Left ventricle myocardium inferior (tissue), 1 donor: ENCODE measurements at places on chromosomes 11 and 22. TPM values are rescaled to one million over a fixed set of nuclear protein-coding genes. Genes with fewer than 3 reads are reported as not detected.

GRCh38 chr11:7639643-7640025, 33.7 kb downstream of the CYB5R2 start:
- H3K4me3 ChIP-seq = no peak overlapping the region
- no peak overlapping the region for H3K27ac ChIP-seq
- peaks cover 70% of the 10 kb centered on the region for H3K36me3 ChIP-seq
- H3K4me1 ChIP-seq = peaks cover 29% of the 10 kb centered on the region

- no peaks in the 10 kb centered on the region for H3K27me3 ChIP-seq
- no peaks in the 10 kb centered on the region for H3K4me1 ChIP-seq
- H3K27ac ChIP-seq = no peak overlapping the region
- no peak for DNase-seq
- H3K36me3 ChIP-seq = no peaks in the 10 kb centered on the region
Observed at GRCh38 chr11:93033093-93033492, 63.6 kb downstream of the MTNR1B start.

DNA sequence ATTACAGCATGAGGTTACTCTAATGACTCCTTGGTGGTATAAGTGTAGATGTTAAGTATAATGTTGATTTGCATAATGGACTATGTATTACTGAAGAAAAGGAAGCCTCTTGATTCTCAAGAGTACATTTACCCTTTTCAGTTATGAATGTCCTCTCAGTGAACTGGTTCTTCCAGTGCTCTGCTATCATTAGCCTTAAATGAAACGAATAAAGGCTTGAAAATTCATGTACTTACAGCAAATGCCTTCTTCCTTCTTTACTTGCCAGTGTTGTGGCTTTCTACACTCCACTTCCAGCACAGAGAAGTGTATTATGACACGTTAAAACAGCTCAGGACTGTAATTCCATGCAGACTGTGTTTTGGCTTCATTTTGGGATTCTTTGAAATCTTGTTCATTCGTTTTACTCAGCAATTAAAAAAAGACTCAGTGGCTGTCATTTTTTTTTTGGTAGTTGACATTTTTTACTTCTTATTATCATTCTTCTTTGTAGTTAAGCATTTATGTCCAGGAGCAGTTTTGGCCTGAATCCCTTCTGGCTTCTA, 96.9 kb downstream of the MTMR3 start:
- H3K4me3 ChIP-seq = no peak overlapping the region
- no peaks in the 10 kb centered on the region for H3K27me3 ChIP-seq
- H3K4me1 ChIP-seq = peaks cover 19% of the 10 kb centered on the region
- no peak for DNase-seq

GALNT18 gene
- total RNA-seq = 24.4 TPM

DNA sequence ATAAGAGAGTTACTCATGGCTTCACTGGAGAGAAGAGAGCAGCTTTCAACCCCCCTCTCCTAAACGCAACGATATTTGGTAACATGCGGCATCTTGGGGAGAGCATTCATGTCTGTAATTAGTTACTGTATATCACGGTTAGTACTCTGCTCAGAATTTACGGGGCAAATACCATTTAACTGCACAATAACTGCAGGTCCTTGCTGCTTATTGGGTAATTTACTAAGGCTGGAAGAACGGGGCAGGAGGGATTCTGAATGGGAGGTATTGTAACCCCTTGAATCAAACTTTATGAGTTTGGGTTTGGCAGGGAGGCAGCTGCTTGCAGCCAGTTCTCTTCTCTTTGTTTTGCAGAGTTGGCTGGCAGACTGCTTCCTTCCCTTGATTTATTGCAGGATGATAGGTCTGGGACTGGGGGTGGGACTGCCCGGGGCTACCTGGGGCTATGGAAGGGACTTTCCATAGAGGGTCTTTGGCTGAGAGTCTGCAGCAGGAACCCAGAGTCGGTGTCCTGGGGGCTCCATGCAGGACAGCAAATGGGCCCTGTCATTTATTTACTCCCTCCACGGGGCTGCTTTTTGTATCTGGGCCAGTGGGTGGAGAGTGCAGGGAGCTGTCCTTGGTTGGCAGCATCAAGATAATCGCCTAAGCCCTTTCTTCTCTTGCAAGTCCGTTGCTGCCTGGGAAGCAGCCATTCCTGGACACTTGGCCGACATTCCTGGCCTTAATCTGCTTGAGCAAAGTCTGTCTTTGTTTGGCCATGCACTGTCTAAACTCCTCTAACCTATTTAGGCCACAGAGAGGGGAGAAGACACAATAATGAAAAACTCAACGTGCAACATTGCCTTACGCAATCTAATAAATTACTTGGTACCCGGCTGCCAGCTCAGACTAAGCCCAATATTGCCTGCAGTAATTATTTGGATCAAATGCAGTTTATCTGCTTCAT, 188.9 kb downstream of the ST3GAL4 start:
- H3K27me3 ChIP-seq = peaks cover 75% of the 10 kb centered on the region
- no peak for DNase-seq
- no peak overlapping the region for H3K27ac ChIP-seq
- H3K4me3 ChIP-seq = no peak overlapping the region
- H3K4me1 ChIP-seq = no peaks in the 10 kb centered on the region

APOA4 gene
- not detected for total RNA-seq

DNA sequence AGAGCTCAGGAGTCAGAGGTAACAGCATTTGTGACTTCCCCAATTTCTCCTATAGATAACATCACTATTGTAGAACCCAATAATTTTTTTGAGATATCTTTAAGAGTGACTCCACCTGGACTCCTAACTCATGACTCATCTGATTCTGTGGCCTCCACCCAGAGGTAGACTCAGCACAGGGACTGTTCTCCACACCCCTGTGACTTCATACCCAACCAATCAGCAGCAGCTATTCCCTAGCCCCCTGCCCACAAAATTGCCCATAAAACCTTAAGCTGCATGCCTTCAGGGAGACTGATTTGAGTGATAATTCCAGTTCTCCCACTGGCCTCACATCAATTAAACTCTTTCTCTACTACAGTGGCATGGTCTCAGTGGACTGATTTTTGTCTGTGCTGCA, 475.4 kb upstream of the FAT3 start:
- H3K27me3 ChIP-seq = no peaks in the 10 kb centered on the region
- H3K4me1 ChIP-seq = no peaks in the 10 kb centered on the region
- no peak overlapping the region for H3K4me3 ChIP-seq
- H3K27ac ChIP-seq = no peak overlapping the region
- DNase-seq = no peak

GPHA2 gene
- not detected for total RNA-seq

- H3K36me3 ChIP-seq = no peaks in the 10 kb centered on the region
- peaks cover 4% of the 10 kb centered on the region for H3K27me3 ChIP-seq
- DNase-seq = no peak
- H3K4me1 ChIP-seq = no peaks in the 10 kb centered on the region
Observed at GRCh38 chr22:44459041-44459440, 39.0 kb downstream of the RTL6 start.

MMP13 gene
- total RNA-seq = not detected

MUC5AC gene
- total RNA-seq = not detected
